ENCODE measurements at places on chromosomes 5 and 9.

DNA sequence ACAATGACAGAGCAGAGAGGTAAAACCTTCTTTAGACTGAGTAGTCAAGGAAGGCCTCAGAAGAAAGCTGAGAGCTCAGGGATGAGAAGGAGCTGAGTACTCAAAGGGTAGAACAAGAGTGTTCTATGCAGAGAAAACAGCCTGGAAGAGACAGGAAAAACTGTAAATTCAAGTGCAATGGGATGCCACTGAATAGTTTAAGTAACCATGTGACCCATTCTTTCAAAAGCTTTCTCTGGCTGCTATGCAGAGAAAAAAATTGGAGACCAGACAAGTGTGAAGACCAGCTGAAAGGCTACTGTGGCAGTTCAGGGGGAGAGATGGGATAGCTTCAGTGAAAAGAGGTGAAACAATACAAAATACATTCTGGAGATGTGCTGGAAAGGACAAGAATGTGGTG, 61.3 kb upstream of the RNF38 start:
- peak; percentile 76 for DNase-seq

DNA sequence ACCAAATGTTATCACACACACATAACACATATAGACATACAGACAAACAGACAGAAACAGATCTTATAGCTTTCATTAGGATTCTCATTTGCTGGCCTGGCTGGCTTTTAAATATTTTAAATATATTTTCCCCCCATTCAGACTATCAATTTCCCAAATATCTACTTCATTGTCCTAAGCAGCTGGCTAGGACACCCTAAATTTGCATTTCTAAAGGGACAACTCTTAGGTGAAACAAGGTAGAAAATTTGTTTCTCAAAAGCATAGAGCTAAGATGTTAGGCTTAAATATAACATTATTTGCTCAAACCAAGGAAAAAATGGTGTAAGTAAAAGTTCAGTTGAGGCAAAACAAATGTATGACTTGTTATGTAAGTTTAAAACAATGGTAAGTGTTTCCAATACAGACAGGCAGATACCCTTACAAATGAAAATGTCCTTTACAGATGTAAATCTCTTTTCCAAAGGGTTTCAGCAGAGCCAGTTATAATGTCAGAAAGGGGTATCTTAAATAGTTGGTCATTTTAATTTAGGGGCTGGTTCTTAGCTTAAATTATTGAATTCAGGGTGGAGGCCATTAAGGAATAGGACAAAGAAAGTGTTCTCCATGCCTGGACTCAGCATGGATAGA, 522.8 kb downstream of the DMRTA1 start:
- DNase-seq: no peak

GRCh38 chr5:149526845-149527590, 24.2 kb downstream of the CSNK1A1 start:
- DNase-seq: no peak

DNA sequence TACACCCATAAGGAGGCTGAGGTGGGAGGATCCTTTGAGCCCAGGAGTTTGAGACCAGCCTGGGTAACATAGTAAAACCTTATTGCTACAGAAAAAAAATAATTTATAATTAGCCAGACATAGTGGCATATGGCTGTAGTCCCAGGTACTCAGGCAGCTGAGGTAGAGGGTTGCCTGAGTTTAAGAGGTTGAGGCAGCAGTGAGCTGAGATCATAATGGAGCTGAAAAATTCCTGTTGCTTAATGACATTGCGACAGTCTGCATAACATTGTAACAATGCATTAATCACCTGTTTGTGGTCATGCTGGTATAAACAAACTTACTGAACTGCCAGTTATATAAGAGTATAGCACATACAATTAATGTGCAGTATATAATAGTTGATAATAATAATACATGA, 214.2 kb downstream of the TRIM32 start:
- DNase-seq: no peak

DNA sequence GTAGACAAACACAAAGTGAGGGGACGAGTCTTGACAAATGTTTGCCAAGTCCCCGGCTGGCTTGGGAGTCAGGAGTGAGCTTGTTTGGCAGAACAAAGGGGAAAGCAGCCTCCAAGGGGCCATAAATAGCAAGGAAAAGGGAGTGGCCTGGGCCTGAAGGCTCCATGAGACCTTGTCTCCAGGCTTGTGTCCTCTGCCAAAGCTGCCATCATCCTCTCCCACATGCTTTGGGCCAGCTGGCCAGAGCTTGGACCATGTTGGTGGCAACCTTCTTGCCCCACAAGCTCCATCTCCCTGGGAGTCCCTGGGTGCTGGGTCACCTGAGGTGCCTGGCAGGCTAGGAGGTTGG, 13.3 kb upstream of the PITX1 start:
- DNase-seq: no peak

DNA sequence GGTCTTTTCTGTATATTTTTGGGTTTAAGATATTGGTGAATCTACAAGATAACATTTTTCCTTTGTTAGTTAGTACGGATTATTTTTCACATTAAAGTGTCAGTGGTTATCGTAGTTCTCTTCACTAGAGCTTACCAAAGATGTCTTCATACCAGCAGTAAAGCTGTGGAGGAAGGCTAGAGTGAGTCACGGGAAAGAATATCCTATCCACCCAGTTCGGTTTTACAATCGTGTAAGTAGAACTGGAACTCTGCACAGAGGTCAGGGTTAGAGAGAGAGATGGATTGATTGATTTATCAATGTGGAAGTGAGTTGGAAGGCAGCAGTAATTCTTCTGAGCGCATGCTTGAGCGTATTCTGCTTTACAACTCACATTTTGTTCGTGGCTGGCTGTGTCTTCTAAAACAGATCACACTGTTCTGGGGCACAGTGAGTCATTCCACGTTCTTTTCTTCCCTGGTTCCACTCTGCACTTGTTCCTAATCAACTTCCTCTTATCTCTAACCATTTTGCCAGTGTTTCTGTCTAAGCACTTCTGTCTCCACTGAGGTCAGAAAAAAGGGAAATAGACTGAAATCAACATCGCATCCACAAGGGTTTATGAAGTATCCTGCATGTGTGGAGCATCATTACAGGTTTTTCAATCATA, 86.5 kb upstream of the ARRDC3 start:
- DNase-seq: peak; percentile 16
